Fibroblast of skin of abdomen (primary cell): ENCODE measurements at places on chromosomes 2 and 18.

- peak; percentile 6 for DNase-seq
Observed at GRCh38 chr2:130756053-130756873, 923 bp downstream of the AMER3 start.

DNA sequence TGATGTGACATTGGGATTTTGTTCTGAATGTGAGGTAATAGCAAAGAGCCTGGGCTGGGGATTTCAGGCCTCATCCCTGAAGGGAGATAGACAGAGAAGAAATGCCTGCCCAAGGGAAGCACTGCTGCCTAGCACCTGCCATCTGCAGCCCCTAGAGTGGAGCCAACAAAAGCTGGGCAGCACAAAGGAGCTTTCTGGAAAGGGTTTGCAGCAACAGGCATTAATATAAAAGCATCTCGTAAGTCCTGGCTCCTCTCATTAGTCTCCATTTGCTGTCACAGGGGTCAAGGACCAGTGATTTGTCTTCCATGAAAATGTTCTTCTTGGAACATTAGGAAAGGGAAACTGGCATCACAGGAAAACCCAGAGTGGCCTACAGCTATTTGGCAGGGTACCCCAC, 157.2 kb upstream of the SLC14A2 start:
- no peak for DNase-seq

GRCh38 chr2:55555977-55556376, 36.5 kb downstream of the CFAP36 start:
- peak; percentile 16 for DNase-seq

GRCh38 chr2:147487286-147487977, 357.4 kb upstream of the ACVR2A start:
- no peak for DNase-seq

GRCh38 chr2:105104208-105104731, 66.4 kb downstream of the MRPS9 start:
- peak; percentile 91 for DNase-seq

- DNase-seq = peak; percentile 97
Observed at GRCh38 chr2:145007093-145007959, 487.4 kb upstream of the ZEB2 start.

DNA sequence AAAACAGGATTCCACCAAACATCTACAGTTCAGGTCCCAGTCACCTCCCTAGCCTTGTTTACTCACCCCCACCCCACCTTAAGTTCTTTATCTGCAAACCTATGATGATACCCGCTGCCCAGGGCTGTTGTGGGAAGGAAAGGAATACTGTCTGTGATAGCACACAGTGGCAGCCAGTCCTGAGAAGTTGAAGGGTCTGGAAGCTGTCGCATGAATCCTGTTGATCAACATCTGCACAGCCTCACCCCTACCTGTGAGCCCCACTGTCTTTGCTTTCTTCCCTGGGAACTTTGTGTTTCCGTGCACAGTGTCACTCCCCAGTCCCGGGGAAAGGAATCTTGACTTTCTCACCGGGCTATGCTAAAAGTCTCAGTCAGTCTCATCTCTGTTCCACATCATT, 160.7 kb upstream of the EPAS1 start:
- DNase-seq = no peak

DNA sequence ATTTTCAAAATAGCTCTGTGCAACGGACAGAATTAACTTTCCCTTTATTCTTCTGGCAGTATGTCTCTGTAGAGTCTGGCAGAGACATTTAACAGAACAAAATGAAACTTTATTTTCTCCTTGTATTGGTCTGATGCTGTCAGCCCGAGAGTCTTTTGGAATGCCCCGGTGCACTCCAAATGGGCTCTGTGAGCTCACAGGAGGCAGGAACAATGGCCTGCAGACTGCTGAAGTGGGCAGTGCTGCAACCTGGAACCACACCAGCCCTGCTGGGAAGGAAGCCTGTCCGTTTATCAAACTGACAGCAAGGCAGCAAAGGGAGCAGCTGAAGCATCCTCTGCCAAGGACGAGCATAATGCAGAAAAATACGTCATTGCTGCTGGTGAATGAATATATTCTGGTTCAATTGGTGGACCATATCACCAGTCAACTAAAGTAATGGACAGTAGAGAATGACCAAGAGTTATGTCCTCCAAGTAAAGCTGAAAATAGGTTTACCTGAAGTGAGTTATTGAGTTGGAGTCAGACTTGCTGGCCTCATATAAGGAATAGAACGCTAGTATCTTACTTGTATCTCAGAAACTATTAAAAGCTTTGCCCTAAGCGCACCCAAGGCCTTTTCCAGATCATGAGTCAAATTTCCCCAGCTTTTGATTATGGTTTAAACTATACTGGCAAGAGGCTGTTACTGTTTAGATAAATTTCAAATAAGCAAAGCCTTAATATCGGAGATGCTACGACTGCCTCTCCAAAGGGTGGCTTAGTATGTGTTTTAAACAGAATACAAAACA, 207.6 kb upstream of the TANK start:
- DNase-seq = peak; percentile 66

GRCh38 chr2:29006092-29006979, 25.2 kb downstream of the TOGARAM2 start:
- no peak for DNase-seq

- DNase-seq = no peak
Observed at GRCh38 chr18:7349181-7349837, 118.4 kb downstream of the LRRC30 start.

GRCh38 chr2:232170396-232170795, 208.2 kb upstream of the ALPP start:
- no peak for DNase-seq

- no peak for DNase-seq
Observed at GRCh38 chr2:88177556-88177955, 7.4 kb downstream of the THNSL2 start.

GRCh38 chr18:54220406-54220805, 4.1 kb downstream of the MBD2 start:
- no peak for DNase-seq

GRCh38 chr2:72077702-72078169, 69.9 kb downstream of the CYP26B1 start:
- DNase-seq = no peak

DNA sequence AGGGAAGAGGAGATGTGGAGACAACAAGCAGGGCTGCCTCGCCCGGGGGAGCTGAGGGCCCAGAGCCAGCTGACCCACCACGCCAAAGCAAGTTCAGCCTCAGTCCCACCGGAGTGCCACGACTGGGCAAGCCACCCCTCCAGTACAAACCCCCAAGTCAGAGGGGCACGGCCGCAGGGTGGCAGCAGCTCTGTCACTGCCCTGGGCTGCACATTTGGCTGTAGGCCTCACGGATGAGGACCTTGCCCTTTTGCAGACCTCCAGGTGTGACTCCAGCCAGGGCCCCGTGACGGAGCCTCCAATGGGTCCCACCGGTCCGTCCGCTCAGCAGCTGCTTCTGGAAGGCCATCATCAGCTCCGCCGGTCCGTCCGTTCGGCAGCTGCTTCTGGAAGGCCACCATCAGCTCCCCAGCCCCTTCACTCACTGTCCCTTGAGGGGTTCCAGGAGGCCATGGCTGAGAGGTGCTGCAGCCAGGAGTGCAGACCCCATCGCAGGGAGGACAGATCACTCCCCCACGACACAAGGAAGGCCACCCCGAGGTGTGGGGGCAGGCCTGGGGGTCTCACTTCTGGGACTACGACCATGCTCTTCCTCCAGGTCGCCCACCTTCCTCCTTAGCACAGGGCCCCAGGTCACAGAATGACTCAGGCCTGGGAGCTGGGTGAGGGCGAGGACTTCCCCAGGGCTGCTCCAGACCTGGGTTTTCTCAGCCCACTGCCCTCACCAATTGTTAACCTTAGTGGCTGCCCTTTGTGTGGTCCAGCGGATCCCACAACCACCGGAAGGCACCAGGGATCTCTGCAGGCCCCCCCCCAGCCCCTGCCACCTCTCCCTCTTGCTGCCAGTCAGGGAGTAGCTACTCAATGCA, 24.6 kb upstream of the STK25 start:
- DNase-seq = no peak
